Left colon (tissue), 2 donors: ENCODE measurements at places on chromosomes 2 and 18. TPM values are rescaled to one million over a fixed set of nuclear protein-coding genes. Genes with fewer than 3 reads are reported as not detected.

Gene RPRM
- not detected for total RNA-seq

Gene SLC14A1
- 0.95 TPM for total RNA-seq

Gene TCF23
- not detected for total RNA-seq

Gene BMP10
- not detected for total RNA-seq

Gene RGPD3
- 0.06 TPM for total RNA-seq

Gene CELF4
- 1.8 TPM for total RNA-seq

Gene EMILIN1
- 8.4 TPM for total RNA-seq

Gene ARHGAP15
- total RNA-seq = 8.8 TPM

Gene M1AP
- total RNA-seq = not detected

Gene RGPD4
- total RNA-seq = not detected

Gene LYG2
- total RNA-seq = not detected

Gene CCDC195
- not detected for total RNA-seq

DNA sequence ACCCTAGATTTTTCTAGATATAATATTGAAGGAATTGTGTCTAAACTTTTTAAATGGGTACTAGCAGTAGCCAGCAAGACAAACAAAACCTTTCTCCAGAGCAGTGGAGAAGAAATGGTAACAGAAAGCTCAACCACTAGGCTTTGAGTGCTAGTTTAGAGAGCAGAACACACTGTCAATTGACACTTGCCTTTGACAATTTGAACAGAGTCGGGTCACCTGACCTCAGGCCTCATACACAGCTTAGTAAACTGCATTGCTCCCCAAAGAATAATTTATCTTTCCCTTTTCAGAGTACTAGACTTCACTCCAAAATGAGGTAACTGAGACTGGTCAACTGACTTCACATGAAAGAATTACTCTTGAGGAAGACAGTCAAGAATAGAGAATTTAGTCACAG is 48.6 kb downstream of the FIGN start:
- no peak for DNase-seq

GRCh38 chr2:75054296-75054695 is 95.9 kb downstream of the POLE4 start:
- no peak for DNase-seq

DNA sequence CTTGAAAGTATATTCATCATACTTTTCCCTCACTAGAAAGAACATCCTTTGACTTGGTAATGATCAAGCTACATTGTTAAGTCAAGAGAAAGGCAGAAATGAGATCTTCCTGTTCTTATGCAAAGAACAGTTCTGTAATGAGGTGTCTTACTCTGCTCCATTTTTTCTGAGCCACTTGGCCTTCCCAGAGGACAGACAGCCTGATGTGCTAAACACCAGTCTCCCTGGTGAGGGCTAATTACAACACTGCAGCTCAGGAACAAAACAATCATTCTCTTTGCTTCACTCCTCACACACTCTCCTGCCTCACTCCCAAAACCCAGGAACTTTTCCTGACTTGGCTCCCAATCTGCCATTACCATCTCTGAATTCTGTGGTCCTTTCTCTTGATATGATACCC is 25.6 kb downstream of the TACR1 start:
- DNase-seq = no peak

DNA sequence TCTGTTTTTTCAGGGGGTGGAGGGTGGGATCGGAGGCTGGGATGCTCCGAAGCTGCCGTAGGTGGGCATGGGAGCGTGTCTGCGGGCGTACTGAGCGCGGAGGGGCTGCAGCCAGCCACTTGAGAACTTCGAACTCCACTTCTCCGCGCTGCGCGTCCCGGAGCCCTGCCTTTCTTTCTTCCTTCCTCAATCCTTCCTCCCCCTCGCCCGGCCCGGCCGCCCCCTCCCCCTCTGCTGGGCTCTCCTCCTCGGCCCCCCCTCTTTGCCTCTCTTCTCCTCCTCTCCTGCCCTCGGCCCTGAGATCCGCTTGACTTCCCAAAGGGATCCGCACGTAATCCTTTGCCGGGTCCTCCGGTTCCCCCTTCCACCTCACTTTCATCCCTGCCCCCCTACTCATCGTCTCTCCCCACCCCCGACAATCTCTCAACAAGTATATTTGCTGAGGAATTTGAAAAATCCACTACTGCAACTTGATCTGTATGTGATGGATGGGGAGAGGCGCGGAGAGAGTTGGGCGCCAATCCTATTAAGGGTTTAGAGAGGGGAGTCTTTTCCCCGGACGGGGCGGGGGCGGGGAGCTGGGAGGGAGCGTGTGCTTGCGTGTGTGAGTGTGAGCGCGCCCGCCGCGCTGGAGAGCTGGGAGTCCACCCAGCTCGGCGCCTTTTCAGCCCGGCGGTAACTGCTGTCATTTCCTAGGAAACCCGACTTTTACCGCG is 1.1 kb downstream of the GLI2 start:
- DNase-seq = no peak

GRCh38 chr2:34547340-34547739 is 948.2 kb upstream of the FAM98A start:
- DNase-seq = no peak

DNA sequence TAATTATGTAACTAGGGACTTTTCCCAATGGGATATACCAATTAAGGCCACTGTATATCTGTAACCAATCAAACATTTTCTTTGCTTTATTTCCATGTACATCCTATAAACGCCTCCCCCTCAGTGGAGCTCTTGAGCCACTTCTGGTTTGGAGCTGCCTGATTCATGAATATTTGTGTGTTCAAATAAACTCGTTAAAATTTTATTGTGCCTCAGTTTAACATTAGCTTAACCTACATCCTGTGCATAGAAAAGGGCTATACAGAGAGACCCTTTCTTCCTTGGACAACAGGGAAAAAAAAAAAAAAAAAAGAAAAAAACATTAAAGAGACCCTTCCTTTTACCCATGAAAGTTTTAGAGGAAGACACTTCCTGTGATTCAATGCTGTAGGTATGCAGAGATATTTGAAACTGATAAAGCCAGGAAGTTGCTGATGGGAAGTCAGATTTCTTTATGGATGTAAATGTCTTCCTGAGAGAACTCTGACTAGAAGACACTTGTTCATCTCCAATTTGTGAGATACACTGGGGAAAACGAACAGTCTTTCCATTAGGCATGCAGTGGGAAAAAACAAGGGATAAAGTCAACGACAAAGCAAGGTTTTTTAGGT is 614.6 kb upstream of the SOX11 start:
- no peak for DNase-seq

- DNase-seq = no peak
Observed at GRCh38 chr2:125591954-125592353, 1064.0 kb upstream of the GYPC start.

DNA sequence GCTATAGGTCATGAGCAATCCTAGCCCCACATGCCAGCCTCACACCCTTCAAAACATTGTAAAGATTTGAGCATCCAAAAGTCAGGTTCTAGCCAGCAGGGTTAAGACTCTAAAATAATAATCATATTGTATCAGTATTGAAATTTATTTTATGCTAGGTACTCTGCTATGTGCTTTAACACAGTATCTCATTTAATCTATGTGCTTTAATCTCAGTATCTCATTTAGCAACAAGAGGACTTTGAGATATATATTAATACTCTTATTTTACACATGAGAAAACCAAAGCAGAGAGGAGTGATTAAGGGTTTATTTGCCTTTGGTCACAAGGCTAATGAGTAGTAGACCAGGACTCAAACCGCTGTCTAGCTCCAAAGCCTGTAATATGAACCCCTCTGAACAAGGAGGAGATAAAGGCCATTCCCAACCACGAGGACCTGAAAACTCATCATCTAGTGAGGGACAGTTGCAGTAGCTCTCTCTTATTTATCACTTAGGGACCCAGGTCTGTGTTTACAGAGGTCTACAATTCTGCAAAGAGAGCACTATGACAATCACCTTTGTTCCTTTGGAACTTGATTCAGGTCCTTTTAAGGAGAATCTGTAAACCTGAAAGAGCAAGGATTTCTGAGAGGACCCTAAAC is 116.5 kb upstream of the SERTAD2 start:
- no peak for DNase-seq

- DNase-seq = no peak
Observed at GRCh38 chr2:236257136-236257535, 7.1 kb downstream of the ASB18 start.

GRCh38 chr2:137237055-137237454 is 471.7 kb downstream of the THSD7B start:
- DNase-seq = no peak

GRCh38 chr18:72799106-72799505 is 68.7 kb downstream of the NETO1 start:
- DNase-seq = no peak

- DNase-seq = no peak
Observed at GRCh38 chr18:48702346-48703027, 163.7 kb downstream of the CTIF start.

- DNase-seq = no peak
Observed at GRCh38 chr2:237371856-237372255, 42.1 kb downstream of the COL6A3 start.

DNA sequence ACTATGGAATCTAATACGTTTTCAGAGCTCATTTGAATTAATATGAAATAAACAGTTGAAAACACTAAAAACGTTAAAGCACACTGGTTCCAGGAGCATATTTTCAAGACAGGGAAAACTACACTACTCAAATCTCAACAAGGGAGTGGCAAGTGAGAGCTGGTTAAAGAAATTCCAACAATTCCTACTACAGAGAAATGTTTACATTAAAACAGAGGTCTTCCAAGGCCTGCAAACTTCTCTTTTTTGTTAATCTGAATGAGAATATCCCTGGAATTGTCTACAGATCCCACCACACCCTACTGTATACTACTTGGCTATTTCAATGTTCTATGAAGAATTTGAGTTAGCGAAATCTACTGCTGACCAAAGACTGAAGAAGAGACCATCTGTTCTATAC is 231.5 kb downstream of the ZEB2 start:
- DNase-seq = no peak
